ENCODE measurements at places on chromosomes 2 and 18. TPM values are rescaled to one million over a fixed set of nuclear protein-coding genes. Genes with fewer than 3 reads are reported as not detected.

Gene PID1
- polyA plus RNA-seq = 7.3 TPM

Gene CNGA3
- polyA plus RNA-seq = not detected

Gene CFC1B
- not detected for polyA plus RNA-seq

Gene LIMS4
- 1.3 TPM for polyA plus RNA-seq

Gene KLHL30
- 0.45 TPM for polyA plus RNA-seq

Gene GCG
- not detected for polyA plus RNA-seq

Gene PLCD4
- polyA plus RNA-seq = 9.4 TPM

Gene DPP4
- polyA plus RNA-seq = 157 TPM
